Fibroblast of mammary gland (primary cell): ENCODE measurements at places on chromosomes 6 and 20.

- DNase-seq: peak; percentile 96
Measured at GRCh38 chr20:51456511-51457509, 85.7 kb downstream of the NFATC2 start.

- no peak for DNase-seq
Measured at GRCh38 chr20:50369225-50370035, 140.8 kb upstream of the PTPN1 start.

- no peak for DNase-seq
Measured at GRCh38 chr20:4147319-4147718, 132.0 kb upstream of the RNF24 start.

GRCh38 chr6:24859608-24860200, 61.0 kb upstream of the ARMH2 start:
- peak; percentile 23 for DNase-seq

DNA sequence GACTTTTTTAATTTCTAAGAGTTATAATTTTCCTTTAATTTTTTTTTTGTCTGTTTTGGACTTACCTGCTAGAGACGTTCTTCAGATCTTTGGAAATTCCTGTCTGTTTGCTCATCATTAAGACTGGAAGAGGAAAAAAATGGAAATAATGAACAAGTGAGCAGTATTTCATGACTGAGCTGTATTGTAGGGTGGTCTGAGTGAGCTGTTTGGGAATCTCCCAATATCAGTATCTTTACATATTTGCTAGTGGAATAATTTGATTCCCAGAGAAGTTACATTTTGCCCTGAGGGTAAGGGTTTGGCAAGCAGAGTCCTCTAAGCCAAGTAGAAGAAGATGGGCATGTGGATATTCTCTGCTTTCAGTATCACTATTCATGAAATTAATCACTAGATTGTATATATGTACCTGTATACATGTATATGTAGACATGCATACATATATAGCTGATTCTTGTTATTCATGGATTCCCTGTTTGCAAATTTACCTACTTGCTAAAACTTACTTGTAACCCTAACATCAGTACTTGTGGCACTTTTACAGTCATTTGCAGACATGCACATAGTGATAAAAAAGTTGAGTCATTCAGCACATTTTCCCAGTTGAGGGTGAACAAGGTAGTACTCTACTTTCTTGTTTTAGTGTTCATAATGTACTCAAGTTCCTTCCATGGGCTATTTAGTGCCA, 13.5 kb downstream of the ZC2HC1B start:
- DNase-seq: no peak

DNA sequence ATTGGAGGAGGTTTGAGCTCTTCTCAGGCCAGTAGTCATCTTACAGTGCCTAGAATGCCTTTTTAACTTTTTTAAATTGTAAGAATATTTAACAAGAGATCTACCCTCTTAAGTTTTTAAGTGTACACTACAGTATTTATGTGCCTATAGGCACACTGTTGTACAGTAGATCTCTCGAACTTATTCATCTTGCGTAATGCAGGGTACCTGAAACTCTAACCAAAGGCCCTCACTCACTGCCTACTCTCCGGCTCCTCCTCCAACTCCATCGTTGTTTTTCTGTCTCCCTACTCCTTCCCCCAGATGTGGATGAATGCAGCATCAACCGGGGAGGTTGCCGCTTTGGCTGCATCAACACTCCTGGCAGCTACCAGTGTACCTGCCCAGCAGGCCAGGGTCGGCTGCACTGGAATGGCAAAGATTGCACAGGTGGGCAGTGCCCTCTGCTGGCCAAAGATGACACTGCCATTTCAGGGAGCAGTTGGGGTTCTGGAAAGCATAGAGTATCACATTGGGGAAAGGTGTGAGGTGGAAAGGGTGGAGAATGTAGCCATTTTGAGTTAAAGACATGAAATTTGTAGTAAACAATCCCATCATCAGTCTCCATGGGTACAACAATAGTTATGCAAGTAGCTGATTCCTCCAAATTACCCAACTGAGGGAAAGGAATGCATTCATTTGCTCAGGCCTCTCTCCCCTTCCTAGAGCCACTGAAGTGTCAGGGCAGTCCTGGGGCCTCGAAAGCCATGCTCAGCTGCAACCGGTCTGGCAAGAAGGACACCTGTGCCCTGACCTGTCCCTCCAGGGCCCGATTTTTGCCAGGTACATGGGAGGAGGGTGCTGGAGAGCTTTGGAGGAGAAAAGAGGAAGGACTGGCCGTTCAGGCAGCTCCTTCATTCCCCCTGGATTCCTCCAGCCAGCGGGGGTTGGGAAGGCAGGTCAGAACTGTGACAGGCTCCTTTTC, 18.4 kb upstream of the ZNF76 start:
- peak; percentile 43 for DNase-seq

DNA sequence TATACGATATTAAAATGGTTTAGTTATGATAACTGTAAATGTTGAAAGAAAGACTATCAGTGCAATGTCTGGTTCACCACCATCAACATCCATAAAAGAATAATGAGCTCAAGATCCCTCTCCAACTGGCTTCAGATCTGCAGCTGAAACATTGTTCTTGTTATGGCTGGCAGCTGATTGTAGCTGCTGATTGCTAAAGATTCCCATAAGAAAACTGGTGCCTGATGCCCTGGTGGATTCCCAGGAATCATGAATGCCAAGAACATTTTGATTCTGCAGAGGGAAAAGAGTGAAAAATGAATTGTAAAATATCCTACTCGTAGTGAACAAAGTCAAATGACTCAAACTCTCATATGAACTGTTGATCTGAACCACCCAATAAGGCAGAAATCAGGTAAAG, 1160.2 kb downstream of the EPHA7 start:
- DNase-seq: no peak

DNA sequence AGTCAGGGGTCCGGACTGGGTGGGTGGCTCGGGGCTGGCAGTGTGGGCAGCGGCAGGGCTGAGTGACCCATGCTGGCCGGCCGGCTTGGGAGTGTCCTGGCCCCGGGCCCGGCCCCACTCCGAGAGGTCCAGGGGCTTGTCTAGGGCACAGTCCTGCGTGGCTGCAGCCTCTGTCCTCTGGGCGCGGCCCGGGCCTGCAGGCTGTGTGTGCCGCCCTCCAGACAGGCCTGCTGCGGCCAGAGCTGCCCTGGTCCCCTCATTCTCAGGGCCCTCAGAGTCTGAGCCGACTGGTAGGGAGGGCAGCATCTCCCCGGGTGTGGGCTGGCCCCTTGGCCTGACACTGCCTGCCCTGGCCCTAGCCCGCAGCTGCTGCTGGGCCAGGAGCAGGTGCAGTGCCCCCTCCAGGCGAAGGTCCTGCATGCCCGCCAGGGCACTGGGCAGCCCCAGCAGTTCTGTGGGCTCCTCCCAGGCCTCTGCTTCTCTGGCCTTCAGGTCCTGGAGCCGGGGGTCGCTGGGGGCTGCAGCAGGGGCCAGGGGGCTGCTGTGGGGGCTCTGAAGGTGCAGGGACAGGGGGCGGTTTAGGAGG, 6.9 kb upstream of the CABLES2 start:
- no peak for DNase-seq

- DNase-seq: peak; percentile 52
Measured at GRCh38 chr20:34834459-34834893, 9.0 kb upstream of the NCOA6 start.

- peak; percentile 28 for DNase-seq
Measured at GRCh38 chr20:19256085-19256484, 43.6 kb downstream of the SLC24A3 start.

DNA sequence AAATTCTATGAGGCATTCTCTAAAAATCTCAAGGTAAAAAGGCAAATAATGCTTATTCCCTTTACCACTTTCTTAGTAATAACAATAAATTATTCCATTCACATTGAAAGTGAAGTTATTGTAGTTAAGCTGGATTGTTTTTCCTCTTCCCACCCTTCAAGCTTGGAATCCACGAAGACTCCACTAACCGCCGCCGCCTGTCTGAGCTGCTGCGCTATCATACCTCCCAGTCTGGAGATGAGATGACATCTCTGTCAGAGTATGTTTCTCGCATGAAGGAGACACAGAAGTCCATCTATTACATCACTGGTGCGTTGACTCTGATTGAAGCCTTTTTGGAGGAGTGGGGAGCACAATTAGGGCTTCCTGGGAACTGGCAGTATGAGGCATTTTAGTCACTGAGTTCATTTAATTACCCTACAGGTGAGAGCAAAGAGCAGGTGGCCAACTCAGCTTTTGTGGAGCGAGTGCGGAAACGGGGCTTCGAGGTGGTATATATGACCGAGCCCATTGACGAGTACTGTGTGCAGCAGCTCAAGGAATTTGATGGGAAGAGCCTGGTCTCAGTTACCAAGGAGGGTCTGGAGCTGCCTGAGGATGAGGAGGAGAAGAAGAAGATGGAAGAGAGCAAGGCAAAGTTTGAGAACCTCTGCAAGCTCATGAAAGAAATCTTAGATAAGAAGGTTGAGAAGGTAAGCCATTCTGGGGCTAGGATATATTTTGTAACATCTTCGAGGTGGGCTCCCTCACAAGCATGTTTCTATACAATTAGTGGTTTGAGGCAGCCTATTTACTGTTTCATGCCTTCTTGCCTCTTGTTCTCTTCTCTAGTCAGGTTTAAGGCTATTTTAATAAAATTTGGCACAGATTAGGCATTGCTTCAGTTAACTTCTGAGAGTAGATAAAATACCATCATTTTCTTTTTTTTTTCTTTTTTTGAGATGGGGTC, 4.9 kb downstream of the HSP90AB1 start:
- DNase-seq: no peak

DNA sequence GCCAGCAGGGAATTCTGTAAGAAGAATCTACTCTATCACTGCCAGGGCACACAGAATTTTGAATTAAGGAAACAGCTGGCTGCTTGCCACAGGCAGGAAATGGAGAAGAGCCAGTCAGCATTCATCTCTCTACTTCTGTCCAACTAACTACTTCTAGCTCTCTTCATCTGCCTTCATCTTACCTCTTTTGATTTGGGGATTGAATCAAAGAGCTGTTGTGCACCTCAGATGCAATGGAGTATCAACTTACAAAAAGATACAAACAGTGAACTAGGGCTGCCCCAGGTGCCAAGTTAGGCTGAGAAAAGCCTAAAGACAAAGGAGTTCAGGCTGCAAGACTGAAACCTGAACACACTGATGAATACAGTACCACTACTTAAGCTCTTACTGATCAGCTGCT, 82.0 kb downstream of the PTPRK start:
- DNase-seq: no peak

GRCh38 chr6:26065952-26066380, 21.3 kb upstream of the HFE start:
- DNase-seq: peak; percentile 89

- no peak for DNase-seq
Measured at GRCh38 chr6:48951917-48952316, 511.1 kb downstream of the MMUT start.

DNA sequence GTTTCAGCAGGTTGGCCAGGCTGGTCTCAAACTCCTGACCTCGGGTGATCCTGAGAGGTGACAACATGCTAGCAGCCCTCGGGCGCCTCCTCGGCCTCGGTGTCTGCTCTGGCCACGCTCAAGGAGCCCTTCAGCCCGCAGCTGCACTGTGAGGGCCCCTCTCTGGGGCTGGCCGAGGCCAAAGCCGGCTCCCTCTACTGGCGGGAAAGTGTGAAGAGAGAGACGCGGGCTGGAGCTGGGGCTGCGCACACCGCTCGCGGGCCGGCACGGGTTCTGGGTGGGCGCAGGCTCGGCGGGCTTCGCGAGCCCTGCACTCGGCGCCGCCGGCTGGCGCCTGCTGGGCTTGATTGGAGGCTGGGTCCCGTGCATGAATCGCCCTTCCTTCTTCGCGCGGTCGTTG, 80.8 kb upstream of the RBM24 start:
- DNase-seq: no peak

- DNase-seq: no peak
Measured at GRCh38 chr20:34710861-34711574, 6.9 kb downstream of the TP53INP2 start.

- no peak for DNase-seq
Measured at GRCh38 chr20:32164984-32165735, 42.4 kb downstream of the PLAGL2 start.

DNA sequence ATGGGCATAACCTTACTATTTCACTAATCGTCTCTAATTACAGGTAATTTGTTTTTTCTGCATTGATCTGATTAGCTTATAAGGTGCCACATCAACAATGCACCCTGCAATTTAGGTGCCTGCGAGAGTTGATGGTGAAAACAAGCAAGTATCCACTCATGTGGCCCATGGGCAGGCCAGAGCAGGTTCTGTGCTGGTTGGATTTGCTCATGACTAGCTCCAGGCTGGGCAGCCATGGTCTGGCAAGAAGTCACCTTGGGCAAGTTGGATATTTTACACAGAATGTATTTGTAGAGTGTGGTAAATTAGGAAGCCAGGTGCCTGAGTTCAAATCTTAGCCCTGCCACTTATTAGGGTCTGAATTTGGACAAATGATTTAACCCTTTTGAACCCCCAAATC, 25.3 kb downstream of the RAB44 start:
- DNase-seq: no peak

- DNase-seq: no peak
Measured at GRCh38 chr20:62427172-62428001, at the start of gene RBBP8NL. TSS of gene RBBP8NL (minus strand) at chr20:62427539. CDS start at chr20:62419647, 7,892 bp downstream.

- peak; percentile 54 for DNase-seq
Measured at GRCh38 chr20:53943522-53944291, 126.7 kb downstream of the BCAS1 start.

DNA sequence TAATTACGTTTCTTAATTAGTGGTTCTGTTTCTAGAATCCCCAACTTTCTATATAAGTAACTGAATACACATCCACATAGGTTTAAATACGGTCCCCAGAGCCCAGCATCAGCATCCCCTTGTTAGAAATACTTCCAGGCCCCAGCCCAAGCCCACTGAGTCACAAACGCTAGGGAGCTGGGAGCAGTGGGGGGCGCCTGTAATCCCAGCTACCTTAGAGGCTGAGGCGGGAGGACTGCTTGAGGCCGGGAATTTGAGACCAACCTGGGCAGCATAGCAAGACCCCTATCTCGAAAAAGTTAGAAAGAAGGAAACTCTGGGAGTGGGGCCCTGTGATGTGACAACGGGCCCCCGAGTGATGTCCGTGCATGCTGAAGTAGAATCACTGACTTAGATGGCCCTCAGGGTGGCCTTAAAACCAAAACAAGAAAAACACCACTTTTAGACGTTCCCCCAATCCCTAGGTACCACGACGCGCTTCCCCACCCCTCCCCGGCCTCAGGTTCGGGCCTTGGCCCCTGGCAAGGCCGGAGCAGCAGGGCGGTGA, 1.3 kb upstream of the PPP1R3G start:
- DNase-seq: no peak

DNA sequence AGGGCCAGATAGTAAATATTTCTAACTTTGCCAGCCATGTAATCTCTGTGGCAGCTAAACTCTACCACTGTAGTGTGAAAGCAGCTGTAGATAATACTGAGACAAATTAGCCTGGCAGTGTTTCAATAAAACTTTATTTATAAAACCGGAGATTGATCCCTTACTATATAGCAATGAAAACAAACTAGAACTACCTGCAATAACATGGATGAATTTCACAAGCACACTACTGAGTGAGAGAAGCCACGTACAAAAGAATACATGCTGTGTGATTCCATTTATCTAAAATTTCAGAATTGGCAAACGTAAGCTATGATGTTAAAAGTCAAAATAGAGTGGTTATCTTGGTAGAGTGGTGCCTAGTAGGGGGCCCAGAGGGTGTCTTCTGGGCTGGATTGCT, 198.7 kb upstream of the SGK1 start:
- DNase-seq: no peak

- no peak for DNase-seq
Measured at GRCh38 chr6:79607000-79607399, 24.1 kb upstream of the SH3BGRL2 start.

- DNase-seq: no peak
Measured at GRCh38 chr20:47782920-47783552, 2.2 kb downstream of the SULF2 start.

GRCh38 chr20:59771506-59772372, 161.7 kb downstream of the SYCP2 start:
- no peak for DNase-seq
